ENCODE measurements at places on chromosomes 7 and 10. TPM values are rescaled to one million over a fixed set of nuclear protein-coding genes. Genes with fewer than 3 reads are reported as not detected.

OGA gene
- total RNA-seq: 65.0 TPM

MRM2 gene
- 35.5 TPM for total RNA-seq

DNA sequence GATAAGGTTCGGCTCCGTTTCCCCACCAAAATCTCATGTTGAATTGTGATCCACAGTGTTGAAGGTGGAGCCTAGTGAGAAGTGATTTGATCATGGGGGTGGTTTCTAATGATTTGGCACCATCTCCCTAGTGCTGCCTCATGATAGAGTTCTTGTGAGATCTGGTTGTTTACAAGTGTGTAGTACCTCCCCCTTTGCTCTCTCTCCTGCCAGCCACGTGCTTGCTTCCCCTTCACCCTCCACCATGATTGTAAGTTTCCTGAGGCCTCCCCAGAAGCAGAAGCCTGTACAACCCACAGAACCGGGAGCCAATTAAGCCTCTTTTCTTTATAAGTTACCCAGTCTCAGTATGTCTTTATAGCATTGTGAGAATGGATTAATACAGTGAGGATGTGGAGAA lies 12.1 kb upstream of the LRGUK start:
- no peak for DNase-seq

GSAP gene
- total RNA-seq: 7.1 TPM

SSMEM1 gene
- total RNA-seq: not detected

DNA sequence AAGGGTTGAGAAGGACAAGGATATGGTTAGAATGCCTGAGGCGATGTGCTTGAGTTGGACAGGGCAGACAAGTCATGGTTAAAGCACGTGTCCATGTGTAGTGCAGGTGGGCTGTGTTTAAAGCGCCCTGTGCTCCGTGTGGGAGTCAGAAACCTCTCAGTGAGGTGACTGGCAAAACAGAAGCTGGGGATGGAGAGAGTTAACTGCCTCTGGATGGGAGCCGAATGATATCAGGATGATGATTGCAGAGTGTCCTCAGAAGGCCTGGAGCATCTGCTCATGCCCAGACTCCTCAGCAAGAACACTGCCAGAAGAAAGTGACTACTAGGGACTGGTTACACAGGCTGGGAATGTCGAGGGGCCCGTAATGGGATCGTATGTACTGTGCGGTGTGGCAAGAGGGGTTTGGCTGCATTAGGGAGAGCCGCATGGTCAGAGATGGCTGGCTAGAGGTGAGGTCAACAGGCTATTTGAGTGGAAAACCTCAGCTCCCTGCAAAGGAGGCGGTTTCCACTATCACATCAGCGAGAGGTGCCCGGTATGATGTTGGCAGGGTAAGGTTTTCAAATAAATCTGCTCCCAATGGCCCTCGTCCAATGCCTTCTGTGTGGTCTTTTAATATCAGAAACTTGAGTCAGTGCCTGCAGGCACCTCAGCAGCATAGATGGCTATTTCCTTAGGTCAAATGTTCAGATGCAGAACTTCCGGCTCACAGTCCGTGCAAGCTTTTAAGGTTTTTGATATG lies 26.1 kb upstream of the MRC1 start:
- DNase-seq: no peak

DNA sequence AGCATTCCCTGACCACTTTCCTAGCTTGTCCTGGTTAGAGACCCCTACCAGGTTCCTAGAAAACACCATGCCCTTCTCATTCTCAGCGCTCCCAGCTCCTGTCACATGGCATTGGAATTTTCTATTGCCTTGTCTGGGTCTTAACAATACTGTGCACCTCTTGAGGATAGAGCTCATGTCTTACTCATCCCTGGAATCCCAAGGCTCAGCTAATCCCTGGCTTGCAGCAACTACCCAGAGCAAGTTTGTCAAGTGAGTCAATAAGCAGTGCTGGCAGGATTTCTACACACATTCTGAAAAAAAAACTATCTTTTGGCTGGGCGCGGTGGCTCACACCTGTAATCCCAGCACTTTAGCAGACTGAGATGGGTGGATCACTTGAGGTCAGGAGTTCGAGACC lies 11.7 kb upstream of the PRDX3 start:
- DNase-seq: no peak

AKR1C2 gene
- total RNA-seq: not detected

GRCh38 chr7:18128846-18129245 lies 101.2 kb upstream of the PRPS1L1 start:
- DNase-seq: peak; percentile 5

C10orf62 gene
- not detected for total RNA-seq

GRCh38 chr10:1960982-1961381 lies 223.7 kb upstream of the ADARB2 start:
- no peak for DNase-seq

DNA sequence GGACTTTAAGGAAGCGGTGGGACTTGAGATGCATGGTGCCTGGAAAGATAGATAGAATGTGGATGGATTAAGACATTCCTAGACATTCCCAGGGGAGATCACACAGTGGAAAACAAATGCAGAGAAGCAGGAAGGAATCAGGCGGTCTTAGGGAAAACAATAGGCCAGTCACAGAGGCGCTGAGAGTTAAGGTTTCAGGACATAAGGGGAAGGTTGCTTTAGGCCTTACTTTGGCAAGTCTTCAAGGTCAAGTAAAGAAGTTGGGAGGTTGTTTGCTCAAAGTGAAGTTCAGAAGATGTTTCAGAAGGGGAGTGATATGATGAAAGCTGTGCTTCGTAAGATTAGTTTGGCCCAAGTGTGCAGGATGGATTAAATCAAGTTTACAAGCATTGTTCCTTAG lies 109.4 kb downstream of the SUGCT start:
- DNase-seq: no peak

GRCh38 chr7:95327356-95327755 lies 3.0 kb upstream of the PON1 start:
- DNase-seq: no peak

DNA sequence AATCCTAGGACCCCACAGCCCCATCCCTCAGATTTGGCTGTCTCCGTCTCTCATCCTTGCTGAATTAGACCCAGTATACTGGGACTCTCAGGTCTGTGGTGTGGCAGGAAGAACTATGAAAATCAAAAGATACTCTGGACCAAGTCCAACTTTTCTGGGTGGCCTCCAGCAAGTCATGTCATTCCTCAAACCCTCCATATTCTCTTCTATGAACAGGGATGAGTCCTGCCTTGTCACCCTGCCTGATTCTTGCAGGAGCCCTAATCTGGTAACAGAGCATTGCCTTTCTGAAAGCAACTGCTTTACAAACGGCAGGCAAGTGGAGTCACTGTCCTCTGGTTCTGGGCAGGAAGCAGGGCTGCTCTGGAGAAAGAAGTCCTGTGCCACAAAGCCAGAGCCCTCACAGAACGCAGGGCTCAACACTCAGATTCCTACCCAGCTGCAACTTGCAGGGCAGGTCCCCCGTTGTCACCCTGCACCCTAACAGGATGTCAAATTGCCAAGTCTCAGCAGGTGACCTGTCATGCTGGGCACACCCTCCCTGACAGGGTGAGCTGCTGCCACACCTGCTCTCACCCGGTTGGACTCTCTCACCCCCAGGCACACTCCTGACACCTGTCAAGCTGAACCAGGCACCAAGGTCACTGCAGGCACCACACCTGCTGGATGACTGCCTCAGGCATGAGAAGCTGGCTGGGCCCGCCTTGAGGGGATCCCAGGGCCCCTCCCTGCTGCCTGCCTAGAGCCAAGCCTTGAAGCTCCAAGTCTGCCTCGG lies 227.7 kb downstream of the KCNMA1 start:
- no peak for DNase-seq

DNA sequence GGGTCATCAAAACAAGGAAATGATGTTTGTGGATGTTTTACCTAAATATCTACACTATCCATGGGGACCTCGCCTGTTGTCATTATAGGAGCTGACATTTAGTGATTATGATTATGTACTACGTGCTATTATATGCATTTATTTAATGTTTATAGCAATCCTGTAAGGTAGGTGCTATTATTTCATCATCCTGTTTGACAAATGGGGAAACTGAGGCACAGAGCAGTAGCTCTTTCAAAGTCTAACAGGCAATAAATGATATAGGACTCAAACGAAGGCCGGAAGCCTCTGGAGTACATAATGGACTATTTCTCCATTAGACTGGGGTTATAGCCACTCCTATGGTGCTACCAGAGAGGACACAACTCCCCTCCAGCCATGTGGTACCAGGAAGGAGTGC lies 60.6 kb upstream of the KDM7A start:
- no peak for DNase-seq

DNA sequence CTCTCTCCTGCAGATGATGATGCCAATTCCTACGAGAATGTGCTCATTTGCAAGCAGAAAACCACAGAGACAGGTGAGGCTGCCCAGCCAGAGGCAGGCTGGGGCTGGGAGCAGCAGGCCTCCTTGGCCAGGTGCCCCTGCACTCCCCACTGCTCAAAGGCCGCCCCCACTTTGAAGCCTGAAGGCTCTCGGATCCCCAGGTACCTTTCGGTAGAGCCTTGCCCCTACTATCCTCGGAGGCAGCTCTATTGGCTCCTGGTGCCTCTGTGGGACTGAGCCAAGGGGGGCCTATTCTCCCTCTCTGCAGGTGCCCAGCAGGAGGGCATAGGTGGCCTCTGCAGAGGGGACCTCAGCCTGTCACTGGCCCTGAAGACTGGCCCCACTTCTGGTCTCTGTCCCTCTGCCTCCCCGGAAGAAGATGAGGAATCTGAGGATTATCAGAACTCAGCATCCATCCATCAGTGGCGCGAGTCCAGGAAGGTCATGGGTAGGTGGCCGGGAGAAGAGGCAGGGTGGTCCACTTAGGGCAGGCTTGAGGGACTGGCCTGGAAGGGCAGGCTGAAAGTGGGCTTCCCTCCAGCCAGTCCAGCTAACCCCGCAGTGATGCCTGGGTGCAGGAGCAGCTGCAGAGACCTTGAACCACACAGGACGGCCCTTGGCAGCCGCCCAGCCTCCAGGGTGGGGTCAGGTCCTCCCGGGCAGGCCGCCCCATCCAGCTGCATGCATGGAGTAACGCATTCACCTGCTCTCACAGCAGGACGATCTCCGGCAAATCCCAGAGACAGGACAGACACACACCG lies 14.1 kb downstream of the LAT2 start:
- DNase-seq: no peak

HOXA9 gene
- not detected for total RNA-seq

GRCh38 chr7:71349682-71350481 lies 217.9 kb downstream of the GALNT17 start:
- no peak for DNase-seq

DNA sequence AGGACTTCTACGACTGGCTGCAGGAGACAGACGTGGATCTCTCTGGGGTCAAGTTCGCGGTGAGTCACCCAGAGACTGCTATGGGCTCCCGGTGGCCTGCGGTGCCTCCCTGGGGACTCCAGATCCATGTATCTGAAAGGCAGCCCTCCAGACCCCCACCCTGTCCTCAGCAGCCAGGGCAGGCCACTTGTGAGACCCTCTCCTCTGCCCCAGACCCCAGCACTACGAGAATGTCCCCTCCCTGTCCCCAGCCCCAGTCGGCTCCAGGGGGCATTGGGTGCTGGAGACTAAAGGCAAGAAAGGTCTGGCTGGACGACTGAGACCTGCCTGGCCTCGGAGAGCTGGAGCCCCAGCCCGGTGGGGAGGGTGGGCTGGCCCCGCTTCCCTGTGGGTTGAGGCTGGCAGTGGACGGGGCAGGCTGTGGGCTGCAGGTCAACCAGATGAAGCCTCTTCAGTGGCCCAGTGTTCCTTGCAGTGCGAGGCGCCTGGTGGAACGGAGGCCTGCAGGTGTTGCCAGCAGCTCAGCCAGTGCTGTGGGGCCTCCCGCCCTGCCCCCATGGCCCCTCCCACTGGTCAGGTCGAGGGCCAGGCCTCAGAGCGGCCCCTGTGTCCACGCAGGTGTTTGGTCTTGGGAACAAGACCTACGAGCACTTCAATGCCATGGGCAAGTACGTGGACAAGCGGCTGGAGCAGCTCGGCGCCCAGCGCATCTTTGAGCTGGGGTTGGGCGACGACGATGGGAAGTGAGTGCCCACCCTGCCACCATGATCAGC lies 13.8 kb downstream of the TMEM120A start:
- no peak for DNase-seq

KCP gene
- 11.7 TPM for total RNA-seq

GRCh38 chr7:114073701-114074100 lies 154.9 kb upstream of the PPP1R3A start:
- no peak for DNase-seq

- DNase-seq: no peak
Measured at GRCh38 chr7:69651101-69651590, 52.9 kb downstream of the AUTS2 start.

DNA sequence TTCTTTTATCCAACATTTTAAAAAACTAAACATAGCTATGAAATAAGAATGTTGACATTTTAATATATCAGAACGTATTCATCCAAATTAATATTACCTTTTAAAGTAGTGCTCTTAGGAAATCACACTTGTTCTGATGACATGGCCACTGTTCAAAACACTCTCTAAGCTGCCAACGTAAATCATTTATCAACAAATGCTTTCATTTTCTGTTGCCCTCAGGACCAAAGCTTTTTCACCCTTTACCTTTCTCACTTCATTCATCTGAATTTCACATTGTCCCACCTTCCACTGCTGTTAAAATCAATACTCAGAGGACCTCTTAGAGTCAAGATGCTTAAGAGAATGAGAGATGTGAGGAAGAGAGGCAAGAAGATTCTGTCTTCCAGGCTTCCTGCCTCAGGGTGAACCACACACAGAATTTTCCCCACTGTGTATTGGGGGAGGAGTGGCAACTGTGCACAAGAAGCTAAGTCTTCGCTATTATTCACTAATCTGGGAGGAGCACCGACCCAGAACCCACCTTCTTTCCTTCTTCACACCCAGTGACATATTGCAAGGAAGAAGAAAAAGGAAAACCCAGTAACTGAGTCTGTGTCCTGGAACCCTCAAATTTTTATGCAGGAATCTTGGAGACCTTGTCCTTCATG lies 21.0 kb downstream of the HIBADH start:
- DNase-seq: no peak

GRM3 gene
- total RNA-seq: not detected

GRCh38 chr10:53918755-53919154 lies 882.3 kb downstream of the PCDH15 start:
- no peak for DNase-seq

ERVW-1 gene
- not detected for total RNA-seq

- no peak for DNase-seq
Measured at GRCh38 chr7:90858546-90858945, 262.4 kb downstream of the CDK14 start.

GRCh38 chr10:129768437-129769355 lies 195.4 kb downstream of the EBF3 start:
- no peak for DNase-seq

DNA sequence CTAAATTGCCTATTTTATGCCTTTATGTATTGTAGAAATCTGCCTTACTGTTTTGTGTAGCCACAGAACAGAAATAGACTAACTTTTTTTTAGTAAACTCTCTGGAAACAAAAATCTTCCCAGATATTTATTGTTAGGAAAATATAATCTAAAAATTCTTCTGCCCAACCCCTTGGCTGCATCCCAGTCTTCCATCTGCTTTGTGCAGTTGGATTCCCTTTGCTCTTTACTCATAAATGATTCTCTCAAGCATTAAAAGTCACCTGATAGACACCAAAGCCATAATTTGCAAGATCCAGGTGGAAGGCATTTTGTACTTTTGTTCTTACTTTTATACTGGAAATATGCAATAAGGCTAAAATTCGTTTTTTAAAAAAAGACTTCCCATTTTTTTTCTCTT lies 6.1 kb upstream of the CAV2 start:
- DNase-seq: no peak

Measured in Karpas-422 (cell line).